CD4-positive, alpha-beta memory T cell (primary cell): ENCODE measurements at places on chromosomes 1 and 21.

GRCh38 chr1:244210884-244211558 lies 159.9 kb downstream of the ZBTB18 start:
- no peaks in the 10 kb centered on the region for H3K36me3 ChIP-seq
- H3K27me3 ChIP-seq: no peaks in the 10 kb centered on the region
- no peaks in the 10 kb centered on the region for H3K4me1 ChIP-seq
- no peak overlapping the region for H3K4me3 ChIP-seq

- no peaks in the 10 kb centered on the region for H3K4me1 ChIP-seq
- H3K4me3 ChIP-seq: no peak overlapping the region
- H3K36me3 ChIP-seq: no peaks in the 10 kb centered on the region
- DNase-seq: no peak
- H3K27me3 ChIP-seq: no peaks in the 10 kb centered on the region
These were observed 10.7 kb upstream of the HUNK start for GRCh38 chr21:31862078-31862477.

DNA sequence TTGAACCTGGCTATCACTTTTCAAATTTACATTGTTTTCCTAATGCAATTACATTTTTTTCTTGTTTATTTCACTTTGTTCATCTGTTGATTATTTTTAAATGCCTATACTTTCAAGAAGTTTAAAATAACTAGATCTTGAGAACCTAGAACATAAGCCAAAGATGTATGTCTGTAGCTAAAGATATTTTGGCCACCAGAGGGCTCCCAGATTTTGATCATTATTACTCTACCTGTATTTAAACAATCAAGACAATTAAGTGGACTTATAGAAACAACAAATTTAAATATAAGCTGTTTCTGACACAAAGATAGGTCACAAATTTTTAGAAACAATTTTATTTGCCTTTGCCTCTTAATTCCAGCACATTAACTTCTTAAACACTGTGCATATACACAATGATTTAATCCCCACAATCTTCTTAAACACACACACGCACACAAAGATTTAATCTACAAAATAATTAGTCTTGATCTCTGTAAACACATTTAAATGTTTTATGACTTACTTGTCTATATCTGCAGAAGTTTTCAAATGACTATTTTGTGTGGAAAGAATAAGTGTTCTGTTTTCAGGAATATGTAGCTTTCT lies 380.0 kb downstream of the DSCAM start:
- H3K27me3 ChIP-seq: no peaks in the 10 kb centered on the region
- no peak for DNase-seq
- H3K27ac ChIP-seq: no peak overlapping the region
- no peaks in the 10 kb centered on the region for H3K36me3 ChIP-seq
- H3K4me1 ChIP-seq: no peaks in the 10 kb centered on the region
- H3K4me3 ChIP-seq: no peak overlapping the region

GRCh38 chr1:245917403-245917802 lies 589.7 kb downstream of the SMYD3 start:
- DNase-seq: no peak
- H3K4me1 ChIP-seq: no peaks in the 10 kb centered on the region
- no peaks in the 10 kb centered on the region for H3K36me3 ChIP-seq
- no peaks in the 10 kb centered on the region for H3K27me3 ChIP-seq
- no peak overlapping the region for H3K27ac ChIP-seq

- no peak overlapping the region for H3K4me3 ChIP-seq
- no peak for DNase-seq
- H3K36me3 ChIP-seq: no peaks in the 10 kb centered on the region
These were observed 167.7 kb downstream of the TOMM20 start for GRCh38 chr1:234960722-234961455.

- no peaks in the 10 kb centered on the region for H3K4me1 ChIP-seq
- H3K27me3 ChIP-seq: peaks cover 7% of the 10 kb centered on the region
- no peak overlapping the region for H3K27ac ChIP-seq
These were observed 40.1 kb upstream of the COL6A2 start for GRCh38 chr21:46057710-46058241.

DNA sequence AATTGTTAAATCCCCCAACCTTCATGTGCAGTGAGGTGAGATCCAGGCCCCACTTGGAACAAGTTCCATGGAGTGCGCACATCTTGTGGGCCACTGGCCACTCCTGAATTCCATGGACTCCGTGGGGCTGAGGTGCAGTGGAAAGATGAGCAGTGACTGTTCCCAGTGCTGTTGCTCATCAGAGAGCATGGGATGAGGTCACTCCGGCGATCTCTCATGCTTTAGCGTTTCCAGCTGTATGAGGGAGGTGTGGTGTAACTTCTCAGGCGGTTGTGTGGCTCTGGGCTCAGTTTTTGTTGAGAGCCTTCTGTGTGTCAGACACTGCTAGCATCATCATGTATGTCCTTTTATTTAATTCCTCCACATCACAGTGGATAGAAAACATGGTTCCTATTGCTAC lies 96.2 kb downstream of the GALNT2 start:
- no peaks in the 10 kb centered on the region for H3K36me3 ChIP-seq
- no peaks in the 10 kb centered on the region for H3K27me3 ChIP-seq
- H3K4me3 ChIP-seq: no peak overlapping the region
- H3K27ac ChIP-seq: no peak overlapping the region
- no peaks in the 10 kb centered on the region for H3K4me1 ChIP-seq

DNA sequence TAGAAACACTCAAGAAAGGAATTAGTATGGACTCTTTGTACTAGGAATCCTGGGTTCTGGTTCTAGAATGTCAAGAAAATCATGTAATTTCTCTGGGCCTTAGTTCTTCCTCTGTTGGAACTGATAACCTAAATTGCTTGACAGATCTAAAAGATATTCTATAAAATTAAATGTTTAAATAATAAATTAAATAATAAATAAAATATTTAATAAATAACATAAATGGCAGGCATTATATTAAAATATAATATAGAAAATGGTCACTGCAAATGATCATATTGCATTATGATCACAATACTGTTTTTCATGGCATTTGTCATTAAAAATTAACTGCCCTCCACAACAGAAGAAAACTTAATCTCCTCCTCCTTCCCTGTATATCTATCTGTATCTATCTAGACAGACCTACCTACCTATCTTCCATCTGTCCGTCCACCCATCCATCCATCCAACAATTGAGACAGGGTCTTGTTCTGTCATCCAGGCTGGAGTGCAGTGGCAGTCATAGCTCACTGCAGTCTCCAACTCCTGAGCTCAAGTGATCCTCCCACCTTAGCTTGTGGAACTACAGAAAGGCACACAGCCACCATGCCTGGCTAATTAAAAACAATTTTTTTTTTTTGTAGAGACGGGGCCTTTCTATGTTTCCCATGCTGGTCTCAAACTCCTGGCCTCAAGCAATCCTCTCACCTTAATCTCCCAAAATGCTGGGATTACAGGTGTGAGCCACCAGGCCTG lies 16.4 kb downstream of the NUCKS1 start:
- H3K36me3 ChIP-seq: no peaks in the 10 kb centered on the region
- H3K4me1 ChIP-seq: peaks cover 29% of the 10 kb centered on the region
- no peak overlapping the region for H3K27ac ChIP-seq
- H3K27me3 ChIP-seq: no peaks in the 10 kb centered on the region

- DNase-seq: no peak
- no peaks in the 10 kb centered on the region for H3K36me3 ChIP-seq
- no peak overlapping the region for H3K27ac ChIP-seq
- no peaks in the 10 kb centered on the region for H3K27me3 ChIP-seq
These were observed 536.8 kb downstream of the MATN1 start for GRCh38 chr1:30186586-30186985.

- no peaks in the 10 kb centered on the region for H3K27me3 ChIP-seq
- no peak overlapping the region for H3K27ac ChIP-seq
- no peak overlapping the region for H3K4me3 ChIP-seq
- no peaks in the 10 kb centered on the region for H3K4me1 ChIP-seq
- no peaks in the 10 kb centered on the region for H3K36me3 ChIP-seq
These were observed 159.7 kb downstream of the PTGER3 start for GRCh38 chr1:70887936-70888335.

- no peak overlapping the region for H3K4me3 ChIP-seq
- peaks cover 30% of the 10 kb centered on the region for H3K36me3 ChIP-seq
- no peak overlapping the region for H3K27ac ChIP-seq
- DNase-seq: no peak
- no peaks in the 10 kb centered on the region for H3K4me1 ChIP-seq
These were observed 30.7 kb upstream of the RBBP5 start for GRCh38 chr1:205152505-205152904.
